ENCODE measurements at places on chromosomes 13 and 19. TPM values are rescaled to one million over a fixed set of nuclear protein-coding genes. Genes with fewer than 3 reads are reported as not detected.

The DACH1 gene
- 3.4 TPM for total RNA-seq

The PSG11 gene
- total RNA-seq: not detected

DNA sequence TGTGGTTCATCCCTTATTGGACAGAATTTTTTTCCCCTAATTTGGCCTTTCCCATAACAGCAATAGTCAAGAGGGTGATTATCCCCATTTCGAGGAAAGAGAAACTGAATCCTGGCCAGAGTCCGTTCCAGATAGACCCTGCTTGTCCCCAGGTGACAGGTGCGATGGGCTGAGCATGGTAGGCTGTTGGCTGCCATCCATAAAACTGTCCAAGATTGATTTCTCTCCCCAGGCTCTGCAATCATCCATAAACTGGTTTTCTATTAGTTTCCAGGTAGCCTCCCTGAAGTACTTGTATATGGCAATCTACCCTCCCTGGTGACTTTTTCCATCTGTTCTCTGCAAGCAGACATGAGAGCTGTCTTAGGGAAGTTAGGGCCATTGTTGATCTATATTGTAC lies 25.4 kb downstream of the SERP2 start:
- DNase-seq: no peak

- DNase-seq: no peak
Measured at GRCh38 chr13:32170841-32171240, 139.3 kb downstream of the FRY start.

- DNase-seq: no peak
Measured at GRCh38 chr19:5104871-5105351, 136.0 kb downstream of the KDM4B start.

GRCh38 chr19:30341611-30342201 lies 30.5 kb upstream of the ZNF536 start:
- DNase-seq: no peak

DNA sequence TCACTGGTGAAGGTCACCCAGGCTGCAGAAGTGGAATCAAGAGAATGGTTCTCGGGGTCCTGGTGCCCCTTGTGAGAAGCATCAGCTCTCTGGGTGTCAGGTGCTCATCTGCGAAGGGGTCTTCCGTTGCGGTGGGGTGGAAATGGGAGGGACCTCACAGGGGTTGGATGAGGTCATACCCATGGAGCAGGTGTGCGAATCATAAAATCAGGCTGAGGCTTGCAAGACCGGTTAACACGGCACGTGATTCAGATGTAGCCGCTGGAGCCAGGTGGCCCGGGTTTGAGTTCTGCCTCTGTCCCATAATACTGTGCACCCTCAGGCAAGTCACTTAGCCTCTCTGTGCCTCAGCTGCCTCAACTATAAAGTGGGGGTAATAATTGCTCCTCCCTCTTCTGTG lies 3.9 kb upstream of the KLK15 start:
- no peak for DNase-seq

- no peak for DNase-seq
Measured at GRCh38 chr13:113559061-113559460, 25.5 kb upstream of the TFDP1 start.

DNA sequence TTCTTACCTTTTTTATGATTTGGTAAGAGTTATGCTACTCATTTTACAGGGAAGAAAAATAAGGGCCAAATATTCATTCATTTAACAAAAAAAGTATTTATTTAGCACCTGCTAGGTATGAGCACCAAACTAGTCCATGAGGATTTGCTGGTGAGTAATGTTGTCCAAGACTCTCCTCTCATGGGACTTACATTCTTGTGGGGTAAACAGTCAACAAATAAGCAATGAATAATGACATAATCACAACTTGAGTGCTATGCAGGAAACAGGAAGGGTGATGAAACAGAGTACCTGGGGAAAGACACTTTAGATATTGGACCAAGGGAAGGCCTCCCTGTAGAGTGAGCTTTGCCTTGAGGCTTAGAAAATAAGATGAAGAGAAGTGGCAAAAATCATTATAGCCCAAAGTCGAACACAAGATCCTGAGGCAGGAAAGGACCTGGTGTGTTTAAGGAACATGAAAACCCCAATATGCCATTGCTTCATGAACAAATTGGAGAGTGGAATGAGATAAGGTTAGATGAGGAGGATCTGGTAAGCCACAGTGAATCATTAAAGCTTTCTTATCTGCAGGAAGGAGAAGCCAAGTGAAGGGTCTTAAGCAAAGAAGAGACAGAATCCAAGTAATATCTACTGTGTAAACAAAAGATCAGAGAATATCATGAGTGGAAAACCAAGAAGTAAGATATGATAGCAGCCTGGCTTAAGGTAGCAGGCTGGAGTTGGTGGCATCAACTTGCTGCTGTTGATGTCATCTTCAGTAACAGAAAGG lies 294.5 kb upstream of the NBEA start:
- DNase-seq: no peak

DNA sequence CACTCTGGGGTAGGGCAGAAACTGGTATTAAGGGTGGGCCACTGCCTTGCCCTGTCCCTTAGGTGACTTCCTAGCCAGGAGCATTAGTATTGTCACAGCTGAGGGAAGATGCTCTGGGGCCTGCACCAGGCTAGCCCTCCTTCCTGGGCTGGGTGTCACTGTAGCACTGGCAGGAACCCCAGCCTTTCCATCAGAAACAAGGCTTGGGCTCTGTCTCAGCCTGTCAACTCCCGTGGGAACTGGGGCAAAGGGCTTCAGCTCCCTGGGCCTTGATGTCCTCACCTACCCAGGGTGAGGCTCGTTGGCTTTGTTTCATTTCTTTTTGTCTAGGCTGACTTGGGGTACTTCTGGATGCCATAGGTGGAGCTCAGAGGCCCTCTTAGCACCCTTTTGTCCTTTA lies 18.0 kb downstream of the PAF1 start:
- DNase-seq: no peak

All from left ventricle myocardium inferior (tissue), 1 donor.